Right renal cortex interstitium (tissue), 3 donors: ENCODE measurements at places on chromosomes 11 and 22. TPM values are rescaled to one million over a fixed set of nuclear protein-coding genes. Genes with fewer than 3 reads are reported as not detected.

- DNase-seq: no peak
Measured at GRCh38 chr11:120055646-120056045, 82.3 kb downstream of the TRIM29 start.

DNA sequence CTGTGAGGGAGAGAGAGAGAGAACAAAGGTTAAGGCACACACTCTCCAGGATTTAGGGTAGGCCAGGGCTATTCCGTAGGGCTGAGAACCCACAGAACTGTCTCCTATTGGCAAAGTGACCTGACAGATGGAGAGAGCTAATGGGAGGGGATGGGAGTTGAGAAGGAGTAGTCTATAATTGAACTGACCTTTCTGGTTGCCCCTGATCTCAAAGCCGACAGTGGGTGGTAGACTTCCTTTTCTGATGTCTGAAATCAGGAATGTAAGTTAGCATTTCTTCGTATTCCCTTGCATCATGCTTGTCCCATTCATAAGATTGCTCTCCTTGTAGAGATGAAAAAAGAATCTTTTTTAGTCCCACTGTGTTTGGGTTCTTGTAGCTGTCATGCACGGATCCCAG is 210.1 kb downstream of the NTM start:
- no peak for DNase-seq

GRCh38 chr11:15175831-15176230 is 61.1 kb downstream of the INSC start:
- DNase-seq: no peak

DNA sequence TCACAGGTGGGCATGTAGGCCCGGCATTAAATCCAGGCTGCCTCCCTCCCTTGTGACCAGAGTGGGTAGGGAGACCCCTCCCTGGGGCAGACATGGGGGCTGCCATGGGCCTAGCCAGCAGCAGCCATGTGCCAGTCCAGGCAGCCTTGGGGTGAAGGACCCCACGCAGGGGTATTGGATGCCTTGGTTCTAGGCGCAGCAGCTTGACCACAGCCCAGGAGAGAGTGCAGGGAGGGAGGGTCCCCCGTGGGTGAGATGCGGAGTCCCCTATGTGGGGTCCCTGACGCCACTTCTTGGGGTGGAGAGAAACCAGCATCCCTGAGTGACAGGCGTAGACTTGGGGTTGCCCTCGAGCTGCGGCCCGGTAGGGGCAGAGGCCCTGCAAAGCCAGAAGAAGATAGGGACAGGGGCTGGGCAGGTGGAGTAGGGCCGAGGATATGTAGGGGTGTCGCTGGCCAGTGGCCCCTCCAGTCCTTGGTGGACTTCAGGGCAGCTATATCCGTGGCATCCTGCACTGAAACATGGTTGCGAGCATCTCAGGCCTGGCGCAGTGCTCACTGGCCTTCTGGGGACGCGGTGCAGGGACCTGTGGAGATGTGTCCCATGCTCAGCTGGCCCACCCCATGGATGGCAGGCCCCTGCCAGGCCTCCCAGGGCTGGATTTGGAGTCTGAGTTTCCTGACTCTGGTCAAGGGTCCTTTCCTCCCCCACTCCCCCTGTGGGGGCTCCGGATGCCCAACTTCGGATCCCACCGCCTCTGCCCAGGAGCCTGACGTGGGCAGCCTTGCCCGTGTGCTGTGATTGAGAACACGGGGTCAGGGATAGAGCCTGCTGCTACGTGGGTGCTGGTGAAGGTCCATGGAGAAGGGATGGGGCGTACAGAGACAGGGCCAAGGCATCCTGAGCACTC is 1179.8 kb downstream of the BRD1 start:
- no peak for DNase-seq

- DNase-seq: no peak
Measured at GRCh38 chr22:36334821-36335603, 52.8 kb downstream of the MYH9 start.

GRCh38 chr11:19905280-19905853 is 192.7 kb downstream of the NAV2 start:
- DNase-seq: no peak

DNA sequence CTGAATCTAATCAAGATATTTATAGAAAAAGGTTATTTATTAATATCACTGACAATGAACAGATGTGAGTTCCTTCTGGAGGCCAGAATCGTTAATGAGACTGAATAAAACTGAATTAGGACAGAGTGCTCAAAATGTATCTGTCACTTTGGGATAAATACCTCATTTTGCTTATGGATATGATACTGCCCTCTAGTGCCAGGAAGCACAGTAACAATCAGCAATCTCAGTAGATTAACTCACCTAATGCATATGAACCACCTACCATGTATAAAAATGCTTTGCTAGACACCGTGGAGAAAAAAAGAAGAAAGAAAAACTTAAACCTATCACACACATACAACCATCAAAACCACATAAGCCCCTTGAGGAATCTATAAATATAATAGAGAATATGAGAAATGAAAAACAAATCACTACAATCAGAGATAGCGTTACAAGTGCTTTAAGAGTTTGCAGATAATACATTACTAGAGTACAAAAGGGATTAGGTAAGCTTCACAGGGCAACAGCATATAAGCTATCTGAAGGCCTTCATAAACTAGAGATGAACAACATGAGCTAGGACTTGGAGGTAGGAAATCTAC is 117.4 kb downstream of the SGSM3 start:
- DNase-seq: no peak

- no peak for DNase-seq
Measured at GRCh38 chr11:132422722-132423121, 1052.3 kb downstream of the NTM start.

DNA sequence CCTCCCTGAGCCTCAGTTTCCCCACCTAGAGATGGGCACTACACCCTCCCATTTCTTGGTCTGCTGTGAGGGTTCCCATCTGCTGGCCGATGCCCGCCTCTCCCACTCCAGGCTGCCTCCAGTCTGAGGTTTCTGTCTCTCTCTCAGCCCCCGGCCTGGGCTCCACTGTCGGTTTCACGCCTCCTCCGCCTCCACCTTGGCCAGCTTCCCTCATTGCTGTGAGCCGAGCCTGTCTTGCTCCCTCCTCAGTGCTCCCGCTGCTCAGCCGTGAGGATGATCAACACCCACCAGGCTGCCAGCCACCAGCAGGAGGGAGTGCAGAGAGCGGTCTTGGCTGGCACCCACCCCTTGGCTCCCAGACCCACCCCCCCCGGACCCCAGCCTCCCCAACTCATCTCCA is 61.0 kb downstream of the CYTH4 start:
- no peak for DNase-seq

DNA sequence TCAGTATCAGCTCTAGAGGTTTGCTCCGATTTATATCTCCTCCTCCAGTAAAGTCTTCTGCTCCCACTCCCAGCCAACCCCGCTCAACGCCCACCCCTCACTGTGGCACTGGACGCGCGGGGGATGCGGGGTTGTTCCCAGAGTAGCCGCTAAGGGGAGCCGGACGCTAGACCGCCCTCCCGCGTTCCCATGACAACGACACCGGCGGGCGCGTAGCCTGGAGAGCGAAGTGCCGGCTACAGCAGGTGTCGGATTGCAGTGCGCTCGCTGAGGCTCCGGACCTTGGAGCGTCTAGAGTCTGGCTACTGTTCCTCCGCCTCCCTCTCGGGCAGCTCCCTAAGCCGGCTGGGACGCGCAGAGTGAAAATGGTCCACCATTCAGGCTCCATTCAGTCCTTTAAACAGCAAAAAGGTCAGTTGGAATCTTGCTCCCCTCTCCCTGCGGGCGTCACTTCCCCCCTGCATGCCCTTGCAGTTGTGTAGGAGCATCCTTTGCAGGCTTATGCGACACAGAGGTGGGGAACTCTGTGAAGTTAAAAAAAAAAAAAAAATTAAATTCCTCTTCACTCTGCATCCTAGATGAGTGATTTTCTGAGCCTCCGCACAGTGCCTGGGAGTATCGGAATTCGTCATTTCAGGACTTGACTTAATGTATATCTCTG is at the start of gene ANO3:
Gene ANO3 (plus strand): TSS at position 220 of the 661 bp plus-strand sequence. CDS start 146 bp downstream, at position 366.
- DNase-seq: peak; percentile 84

The PARVA gene
- 115 TPM for polyA plus RNA-seq

The SYT7 gene
- polyA plus RNA-seq: 5.6 TPM

The UBQLN3 gene
- polyA plus RNA-seq: not detected

The SPI1 gene
- polyA plus RNA-seq: 3.7 TPM

The HTR3B gene
- 0.08 TPM for polyA plus RNA-seq

The HBB gene
- 221 TPM for polyA plus RNA-seq

The EIF3M gene
- polyA plus RNA-seq: 780 TPM
